ENCODE measurements at places on chromosomes 2 and 18.

- DNase-seq, result no peak
Observed at GRCh38 chr2:9403924-9404323, 19.4 kb downstream of the ITGB1BP1 start.

- DNase-seq, result no peak
Observed at GRCh38 chr18:42412281-42412680, 457.2 kb downstream of the PIK3C3 start.

DNA sequence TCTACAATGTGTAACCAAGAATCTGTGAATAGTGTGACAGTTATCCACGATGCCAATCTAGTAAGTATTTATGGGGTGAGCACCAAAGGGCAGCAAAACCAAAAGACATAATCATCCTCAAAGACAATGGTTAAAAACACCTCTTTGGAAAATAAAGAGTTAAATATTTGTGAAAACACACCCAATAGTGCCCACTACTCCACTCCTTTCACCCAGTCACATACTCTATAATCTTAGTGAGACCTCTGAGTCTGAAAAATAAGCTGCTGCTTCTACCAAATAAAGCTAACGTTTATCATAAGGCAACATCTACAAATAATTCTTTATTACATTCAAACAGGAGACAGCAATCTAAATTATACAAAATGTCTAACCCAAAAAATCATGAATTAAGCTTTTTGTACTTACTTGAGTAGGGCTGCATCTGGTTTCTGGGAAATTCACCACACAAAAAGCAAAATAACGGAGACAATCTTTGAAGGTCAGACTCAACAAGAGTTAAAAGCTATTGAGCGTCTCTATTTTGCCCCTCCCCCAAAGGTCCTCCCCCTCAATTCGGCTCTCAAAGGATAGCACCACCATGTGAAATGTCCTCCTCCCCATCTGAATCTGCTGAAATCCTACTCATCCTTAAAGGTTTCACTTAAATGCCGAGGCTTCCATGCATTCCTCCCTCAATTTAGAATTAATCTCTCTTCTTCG lies 2.0 kb downstream of the RAPH1 start:
- no peak for DNase-seq

- DNase-seq, result no peak
Observed at GRCh38 chr18:26555804-26556553, 7.6 kb upstream of the KCTD1 start.

DNA sequence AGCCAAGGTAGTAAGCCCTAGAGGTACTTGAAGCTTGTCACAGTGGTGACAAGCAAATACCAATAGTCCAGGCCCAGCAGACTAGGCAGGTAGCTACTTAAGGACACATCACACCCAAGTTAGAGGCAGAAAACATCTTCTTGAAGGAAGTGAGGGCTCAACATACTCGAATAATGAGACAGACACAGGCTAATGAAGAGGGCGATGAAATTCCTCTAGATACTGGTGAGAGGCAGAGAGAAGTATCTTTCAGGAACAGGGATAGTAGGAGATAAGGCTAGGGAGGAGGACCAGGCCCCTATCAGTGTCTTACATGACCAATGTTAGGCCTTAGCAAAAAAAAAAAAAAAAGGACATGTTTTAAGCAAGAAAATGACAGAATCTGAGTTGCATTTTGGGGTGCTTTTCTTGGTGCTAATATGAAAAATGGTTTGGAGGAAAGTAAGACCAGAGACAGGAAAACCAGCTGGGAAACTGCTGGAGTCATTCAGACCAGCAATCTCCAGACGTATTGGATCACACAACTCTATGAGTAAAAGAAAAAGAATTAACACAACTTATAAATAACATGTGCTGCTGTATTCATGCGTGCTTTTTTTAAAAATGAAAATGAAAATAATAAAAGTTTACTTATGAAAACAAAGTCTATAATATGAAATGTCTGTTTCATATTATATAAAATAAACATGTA lies 37.7 kb downstream of the COBLL1 start:
- no peak for DNase-seq

DNA sequence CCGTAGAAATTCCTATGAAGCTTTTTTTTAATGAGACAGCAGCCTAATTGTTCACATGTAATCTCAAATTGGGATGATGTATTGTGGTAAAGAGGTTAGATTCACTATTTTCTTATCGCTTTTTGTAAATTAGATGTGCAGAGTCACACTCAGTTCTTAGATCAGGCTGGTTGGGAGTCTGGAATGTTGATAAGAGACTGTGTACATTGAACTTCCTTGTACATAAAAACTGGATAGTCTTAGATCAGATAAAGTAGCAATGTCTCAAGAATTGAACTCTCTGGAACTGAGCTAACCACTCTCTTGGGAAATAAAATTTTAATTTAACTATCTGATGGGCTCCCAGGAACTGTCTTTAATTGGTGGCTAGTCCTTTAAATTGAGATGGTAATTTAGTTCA lies 108.1 kb upstream of the MSTN start:
- DNase-seq, result no peak

DNA sequence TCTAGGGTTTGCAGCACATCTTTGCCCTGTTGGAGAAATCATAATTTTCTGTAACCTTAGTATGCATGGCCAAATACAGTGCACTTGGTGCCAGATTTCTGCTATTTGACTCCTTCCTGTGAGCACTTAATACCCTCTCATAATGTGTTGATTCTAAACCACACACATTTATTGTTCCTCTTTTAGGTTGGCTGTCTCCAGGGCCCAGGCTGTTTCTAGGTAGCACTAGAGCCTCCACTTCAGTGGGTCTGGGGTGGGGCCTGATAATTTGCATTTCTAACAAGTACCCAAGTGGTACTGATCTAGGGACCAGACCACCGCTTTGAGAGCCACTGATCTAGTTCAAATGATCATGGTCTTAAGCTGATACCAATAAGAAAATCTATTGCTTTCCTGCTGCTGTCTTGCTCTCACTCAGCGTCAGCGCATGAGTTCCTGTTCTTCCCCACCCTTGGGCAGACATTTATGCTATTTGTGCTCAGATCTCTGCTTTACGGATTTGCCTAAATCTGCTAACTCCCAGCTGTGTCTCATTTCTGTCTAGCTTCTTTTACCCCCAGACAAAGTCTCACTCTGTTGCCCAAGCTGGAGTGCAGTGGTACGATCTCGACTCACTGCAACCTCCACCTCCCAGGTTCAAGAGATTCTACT lies 7.4 kb downstream of the PTRHD1 start:
- no peak for DNase-seq

- no peak for DNase-seq
Observed at GRCh38 chr18:77146249-77147080, 13.9 kb upstream of the MBP start.

DNA sequence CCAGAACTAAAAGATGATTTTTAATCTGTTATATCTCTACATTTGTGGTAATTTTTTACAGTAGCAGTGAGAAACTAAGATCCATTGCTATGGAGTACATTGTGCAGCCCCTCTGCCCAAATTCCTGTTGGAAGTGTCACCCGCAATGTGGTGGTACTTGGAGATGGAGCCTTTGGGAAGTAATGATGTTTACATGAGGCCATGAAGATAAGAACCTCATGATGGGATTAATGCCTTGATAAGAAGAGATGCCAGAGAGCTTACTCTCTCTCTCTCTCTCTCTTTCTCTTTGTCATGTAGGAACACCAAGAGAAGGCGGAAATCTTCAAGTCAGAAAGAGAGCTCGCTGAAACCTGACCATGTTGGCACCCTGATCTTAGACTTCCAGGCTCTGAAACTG lies 535.4 kb downstream of the PID1 start:
- no peak for DNase-seq

Measured in occipital lobe (tissue), 3 donors.